Cerebellar nuclear complex (tissue), 1 donor: ENCODE measurements at places on chromosomes 12 and 14.

GRCh38 chr12:132343294-132344004 is 14.1 kb upstream of the GALNT9 start:
- DNase-seq = no peak

GRCh38 chr12:91143206-91143605 is 31.9 kb upstream of the LUM start:
- DNase-seq = no peak

GRCh38 chr12:92596383-92596782 is 106.4 kb upstream of the PLEKHG7 start:
- no peak for DNase-seq

DNA sequence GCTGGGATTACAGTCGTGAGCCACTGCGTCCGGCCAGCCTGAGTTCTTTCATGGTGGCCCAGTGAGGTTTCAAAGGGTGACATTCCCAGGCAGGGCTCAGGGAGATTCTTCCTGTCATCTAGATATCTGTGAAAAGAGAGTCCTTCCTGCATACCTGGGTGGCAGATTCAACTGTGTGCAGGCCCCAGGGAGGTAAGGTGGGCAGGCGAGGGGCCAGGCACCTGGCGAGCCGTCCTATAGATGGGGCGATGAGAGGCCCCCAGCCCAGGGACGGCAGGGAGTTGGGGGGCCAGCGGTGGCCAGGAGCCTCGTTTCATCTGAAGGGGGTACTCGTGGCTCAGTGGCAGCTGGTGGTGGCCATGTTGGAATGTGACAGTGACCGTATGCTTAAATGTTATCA is 7.1 kb upstream of the EP400 start:
- DNase-seq = no peak

GRCh38 chr14:71855399-71856036 is 76.7 kb upstream of the RGS6 start:
- DNase-seq = no peak

- DNase-seq = no peak
These were observed 59.5 kb downstream of the SCARB1 start for GRCh38 chr12:124804011-124804621.

DNA sequence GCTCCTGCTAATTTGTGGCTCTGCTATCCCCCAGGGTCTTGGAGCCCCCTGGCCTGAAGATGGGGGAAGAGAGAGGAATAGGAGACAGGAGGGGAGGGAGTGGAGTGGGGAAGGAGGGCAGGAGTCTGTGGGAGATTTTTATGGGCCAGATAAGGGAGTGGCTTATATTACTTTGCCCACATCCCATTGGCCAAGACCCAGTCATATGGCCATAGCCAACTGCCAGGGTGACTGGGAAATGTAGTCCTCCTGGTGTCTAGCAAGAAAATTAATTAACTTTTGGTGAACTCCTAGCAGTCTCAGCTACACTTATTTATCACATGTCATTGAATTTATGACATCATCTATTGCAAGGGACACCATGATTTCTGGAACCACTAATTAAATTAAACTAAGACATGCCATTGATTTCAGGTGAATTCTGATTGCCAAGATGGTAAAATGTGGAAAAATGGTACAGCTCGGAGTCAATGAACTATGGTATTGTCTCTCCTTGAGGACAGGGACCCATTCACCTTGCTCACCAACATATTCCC is 50.3 kb downstream of the ESRRB start:
- no peak for DNase-seq

DNA sequence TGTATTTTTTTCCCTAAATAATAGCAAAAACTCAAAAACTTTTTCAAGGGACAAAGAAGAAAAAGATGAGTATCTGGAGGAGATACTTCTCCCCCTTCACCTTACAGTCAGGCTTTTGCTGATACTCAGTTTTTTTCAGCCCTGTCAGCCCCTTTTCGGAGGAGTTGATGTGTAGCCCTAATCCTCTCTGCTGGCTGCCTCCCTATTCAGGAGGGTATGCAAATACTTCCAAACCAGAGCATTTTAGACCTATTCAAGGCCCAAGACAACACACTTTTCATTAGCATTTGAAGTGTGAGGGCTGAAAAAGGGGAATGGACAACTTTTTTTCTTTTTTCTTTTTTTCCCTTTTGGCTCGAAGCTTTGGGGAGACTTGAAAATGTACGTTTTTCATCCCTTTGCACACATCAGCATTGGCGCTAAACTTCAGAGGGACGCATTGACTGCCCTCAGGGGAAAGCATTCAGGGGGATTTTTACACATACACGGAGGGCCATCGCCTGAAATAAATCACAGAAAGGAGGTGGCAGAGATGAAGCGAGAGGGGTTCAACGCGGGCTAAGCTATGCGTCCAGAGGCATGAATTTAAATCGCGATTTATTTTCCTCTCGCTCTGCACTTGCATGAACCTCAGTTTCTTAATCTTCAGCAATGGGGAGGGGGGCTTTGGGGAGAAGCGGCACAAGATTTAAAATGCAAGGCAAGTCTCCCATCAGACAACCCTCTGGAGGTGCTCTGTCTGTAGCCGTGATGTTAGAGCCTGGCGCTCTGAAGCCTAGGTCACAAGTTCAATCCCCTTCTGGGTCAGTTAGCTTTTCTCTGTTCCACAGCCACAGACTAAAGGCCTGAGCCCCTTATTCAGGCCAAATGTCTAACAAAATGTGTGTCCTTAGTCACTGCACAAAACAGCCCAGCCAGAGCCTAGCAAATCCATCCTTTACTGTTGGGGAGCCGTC is 86.3 kb downstream of the ASCL1 start:
- DNase-seq = no peak

GRCh38 chr12:77087427-77087826 is 22.1 kb upstream of the E2F7 start:
- DNase-seq = no peak

DNA sequence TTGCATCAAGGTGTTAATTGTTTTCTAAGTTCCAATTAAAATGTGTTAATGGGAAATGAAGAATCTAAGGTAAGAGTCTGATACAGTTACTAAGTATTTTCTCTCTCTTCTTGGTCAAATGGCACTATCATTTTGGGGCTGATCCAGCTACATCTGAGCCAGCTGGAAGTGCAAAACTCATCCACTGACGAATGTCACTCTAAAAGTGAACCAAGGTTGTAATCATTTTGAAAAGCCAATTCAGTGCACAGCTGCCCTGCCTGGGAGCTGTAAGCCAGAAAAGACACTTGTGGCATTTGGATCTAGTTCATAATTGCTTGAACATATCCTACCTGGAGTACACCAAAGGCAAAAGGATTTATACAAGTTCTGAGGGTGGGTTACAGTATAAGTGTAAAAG is 1011.3 kb downstream of the AACS start:
- DNase-seq = no peak
